ENCODE measurements at places on chromosomes 2 and 18. TPM values are rescaled to one million over a fixed set of nuclear protein-coding genes. Genes with fewer than 3 reads are reported as not detected.

Gene KLHL29
- 8.2 TPM for total RNA-seq

Gene REL
- total RNA-seq = 18.2 TPM

Gene LBX2
- total RNA-seq = 3.8 TPM

Gene PIAS2
- total RNA-seq = 33.1 TPM

Gene FTCDNL1
- total RNA-seq = 0.67 TPM

Gene POTEI
- total RNA-seq = 0.48 TPM

Gene DAW1
- 3.3 TPM for total RNA-seq

Gene KIDINS220
- total RNA-seq = 73.7 TPM

Gene CNGA3
- total RNA-seq = not detected

Gene SNTG2
- not detected for total RNA-seq

Gene ZSCAN30
- 16.4 TPM for total RNA-seq

Gene RNF152
- total RNA-seq = 123 TPM

Gene CABYR
- 4.1 TPM for total RNA-seq

Gene SERPINB11
- total RNA-seq = not detected

Gene CPLX4
- total RNA-seq = not detected

Measured in vein endothelial cell (primary cell).